CD4-positive, alpha-beta T cell (primary cell): ENCODE measurements at places on chromosomes 3 and 15.

- DNase-seq = no peak
These were observed 89.1 kb downstream of the OSBPL10 start for GRCh38 chr3:31891876-31892455.

- DNase-seq = no peak
These were observed 143.4 kb upstream of the RASGRP1 start for GRCh38 chr15:38707802-38708671.

DNA sequence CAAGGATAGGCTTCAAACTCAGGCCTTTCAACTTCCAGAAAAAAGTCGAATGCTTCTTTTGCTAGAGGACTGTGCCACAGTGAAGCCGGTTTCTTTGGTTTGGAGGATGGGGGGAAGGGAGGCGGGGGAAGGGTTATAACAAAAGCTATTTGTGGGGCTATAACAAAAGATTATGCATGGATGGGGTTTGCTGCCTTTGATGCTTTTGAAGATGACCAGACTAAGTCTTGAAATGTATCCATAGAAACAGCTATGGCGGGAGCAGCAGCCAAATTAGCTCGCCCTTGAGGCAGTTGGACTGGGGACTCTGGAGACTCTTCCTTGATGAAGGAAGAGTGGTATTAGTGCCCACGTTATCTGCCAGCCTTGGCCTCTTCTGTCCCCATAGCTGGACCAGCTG, 47.5 kb downstream of the SRGAP3 start:
- DNase-seq = no peak

DNA sequence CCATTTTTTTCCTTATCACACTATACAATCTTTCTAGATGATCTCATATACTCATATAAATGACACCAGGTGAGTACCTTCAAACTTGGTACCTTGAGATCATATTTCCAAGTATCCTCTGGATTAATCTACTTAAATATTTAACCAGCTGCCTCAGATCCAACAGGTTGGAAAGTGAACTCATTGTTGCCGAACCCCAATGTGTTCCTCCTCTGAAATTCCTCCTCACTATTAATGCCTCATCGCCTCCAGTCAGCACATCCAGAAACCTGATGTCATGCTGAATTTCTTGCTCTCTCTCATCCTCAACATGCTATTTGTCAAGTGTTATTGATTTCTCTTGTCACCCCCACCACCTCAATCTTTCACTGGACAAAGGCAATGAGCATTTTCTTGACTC, 221.8 kb downstream of the FMN1 start:
- DNase-seq = no peak

DNA sequence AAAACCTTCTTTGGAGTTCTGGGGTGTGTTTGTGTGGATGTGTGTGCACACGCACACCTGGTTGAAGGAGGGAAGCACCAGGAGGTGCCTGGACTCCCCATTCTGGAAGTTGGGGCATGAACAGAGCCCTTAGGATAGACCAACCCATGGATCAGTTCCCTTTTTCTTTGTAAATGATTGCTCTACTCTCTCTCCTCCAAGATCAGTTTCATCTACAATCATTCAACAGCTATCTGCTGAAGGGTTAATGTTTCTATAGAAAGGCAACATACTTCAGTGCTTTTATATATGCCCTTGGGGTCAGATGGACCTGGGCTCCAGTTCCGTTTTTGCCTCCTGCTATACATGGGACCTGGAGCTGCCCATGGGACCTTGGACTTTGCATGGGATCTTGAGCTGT, 352.1 kb upstream of the CFAP20DC start:
- DNase-seq = no peak

DNA sequence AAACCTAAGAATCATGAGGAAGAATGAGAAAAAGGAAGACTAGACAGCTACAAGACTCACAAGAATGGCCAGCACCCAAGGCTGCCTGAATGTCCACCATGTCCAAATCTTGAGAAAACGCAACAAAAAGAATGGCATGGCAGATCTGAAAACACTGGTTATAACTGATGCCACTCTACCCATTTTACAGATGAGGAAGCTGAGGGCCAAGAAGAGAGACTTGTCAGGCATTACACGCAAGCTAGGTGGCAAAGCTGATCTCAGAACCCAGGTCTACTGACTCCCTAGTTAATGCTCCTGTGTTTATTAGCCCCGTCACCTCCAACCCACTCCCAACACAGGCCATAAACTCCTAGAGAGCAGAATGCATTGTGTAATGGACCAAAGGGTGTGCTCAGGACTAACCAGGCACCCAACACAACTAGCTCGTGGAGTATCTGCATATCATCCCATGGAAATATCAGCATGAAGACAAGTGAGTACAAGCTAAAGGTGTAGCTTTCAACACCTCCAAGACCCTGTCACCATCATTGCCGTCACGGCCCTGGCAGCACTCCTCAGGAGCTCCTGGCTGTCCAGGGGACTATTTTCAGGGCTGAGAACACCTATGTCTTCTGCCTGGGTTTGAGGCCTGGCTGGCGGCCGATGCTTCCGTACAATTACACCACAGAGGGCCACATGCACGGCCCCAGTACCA, 111.7 kb downstream of the XXYLT1 start:
- DNase-seq = no peak

GRCh38 chr15:96064351-96064756, 266.1 kb upstream of the NR2F2 start:
- no peak for DNase-seq

DNA sequence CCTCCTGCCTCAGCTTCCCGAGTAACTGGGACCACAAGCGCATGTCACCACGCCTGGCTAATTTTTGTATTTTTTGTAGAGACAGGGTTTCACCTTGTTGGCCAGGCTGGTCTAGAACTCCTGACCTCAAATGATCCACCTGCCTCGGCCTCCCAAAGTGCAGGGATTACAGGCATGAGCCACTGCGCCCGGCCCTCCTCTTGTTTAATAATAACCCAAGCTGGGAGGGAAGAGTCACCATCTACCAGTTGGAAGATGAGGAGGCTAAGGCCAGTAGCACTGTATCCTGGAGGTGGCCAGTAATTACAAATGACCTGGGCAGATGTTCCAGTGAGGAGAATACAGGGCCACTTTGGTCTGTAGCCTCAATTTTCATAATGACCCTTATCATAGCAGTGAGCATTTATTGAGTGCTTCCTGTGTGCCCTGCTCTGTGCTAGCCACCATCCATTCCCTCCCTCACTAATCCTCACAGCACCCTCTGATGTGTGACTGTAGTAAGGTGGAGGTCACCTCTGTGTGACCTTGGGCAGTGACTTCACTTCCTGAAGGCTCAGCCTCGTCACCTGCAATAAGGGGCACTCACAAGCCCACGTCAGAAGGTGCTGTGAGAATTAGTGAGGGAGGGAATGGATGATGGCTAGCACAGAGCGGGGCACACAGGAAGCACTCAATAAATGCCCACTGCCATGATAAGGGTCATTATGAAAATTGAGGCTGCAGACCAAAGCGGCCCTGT, 64.2 kb downstream of the ABTB1 start:
- no peak for DNase-seq

- no peak for DNase-seq
These were observed 43.0 kb upstream of the IDH2 start for GRCh38 chr15:90145259-90145658.

DNA sequence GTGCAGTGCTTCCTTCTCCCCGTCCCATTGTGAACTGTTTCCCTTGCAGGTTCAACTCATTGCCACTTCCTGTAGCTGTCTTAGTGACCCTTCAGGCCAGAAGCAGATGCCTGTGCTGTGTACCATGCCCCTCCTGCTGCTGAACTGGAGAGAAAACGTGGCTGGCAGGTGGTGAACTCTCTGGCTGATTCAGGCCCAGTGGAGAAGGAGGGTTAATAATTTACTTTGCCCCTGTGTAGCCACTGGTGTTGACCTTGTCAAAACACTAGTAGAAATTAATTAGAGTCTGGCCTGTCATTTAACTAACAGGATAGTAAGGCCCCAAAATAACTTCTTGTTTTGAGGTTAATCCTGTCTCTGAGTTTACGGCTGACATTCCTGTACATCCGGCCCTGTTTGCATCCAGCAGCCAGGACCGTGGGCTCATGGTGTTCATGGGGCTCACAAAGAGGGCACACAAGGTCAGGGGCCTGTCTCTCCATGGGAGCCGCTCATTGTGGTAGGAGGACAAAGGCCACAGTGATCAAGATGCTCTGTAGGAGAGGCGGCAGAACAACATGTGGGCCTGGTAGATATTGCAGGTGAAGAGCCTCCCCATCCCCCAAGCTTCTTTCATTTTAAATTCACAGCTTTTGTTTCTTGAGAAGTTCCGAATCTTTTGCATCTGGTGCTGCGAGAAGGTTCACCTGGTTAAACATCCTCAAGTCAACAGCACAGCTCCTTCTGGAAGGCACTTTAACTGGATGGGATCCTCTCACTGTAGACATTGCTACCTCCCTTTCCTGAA, 101.6 kb downstream of the CGNL1 start:
- DNase-seq = no peak

- no peak for DNase-seq
These were observed 62.3 kb downstream of the CPNE4 start for GRCh38 chr3:131972550-131972949.

DNA sequence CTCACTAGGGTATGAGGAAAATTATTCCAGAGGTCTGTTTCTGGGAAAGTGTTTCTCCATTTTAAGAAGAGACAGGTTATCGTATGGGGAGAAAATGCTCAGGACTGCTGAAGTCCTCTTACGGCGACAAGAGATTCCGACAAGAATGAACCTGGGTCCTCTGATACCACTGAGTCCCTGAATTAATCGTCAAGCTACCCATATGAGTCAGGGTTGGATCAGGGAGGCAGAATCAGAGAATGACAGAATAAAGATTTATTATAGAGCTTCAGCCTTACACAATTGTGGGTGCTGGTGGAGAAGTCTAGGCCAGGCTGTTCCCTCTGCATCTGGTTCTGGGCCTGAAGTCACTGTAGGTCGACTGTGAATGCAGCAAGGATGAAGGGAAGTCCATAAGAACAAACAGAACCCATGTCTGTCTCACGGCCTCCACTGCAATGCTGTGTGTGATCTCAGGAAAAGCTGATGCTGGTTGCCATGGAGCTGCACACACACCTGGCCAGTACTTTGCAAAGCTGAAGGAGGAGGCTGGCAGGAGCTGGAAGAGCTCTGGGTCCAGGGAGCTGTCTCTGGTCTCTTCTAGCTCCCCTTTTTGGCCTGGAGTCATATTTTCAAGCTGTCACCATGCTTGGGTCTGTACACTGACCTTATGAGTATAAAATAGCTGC, 83.9 kb downstream of the HHLA2 start:
- no peak for DNase-seq

- DNase-seq = no peak
These were observed 23.3 kb downstream of the IDH2 start for GRCh38 chr15:90078965-90079364.

DNA sequence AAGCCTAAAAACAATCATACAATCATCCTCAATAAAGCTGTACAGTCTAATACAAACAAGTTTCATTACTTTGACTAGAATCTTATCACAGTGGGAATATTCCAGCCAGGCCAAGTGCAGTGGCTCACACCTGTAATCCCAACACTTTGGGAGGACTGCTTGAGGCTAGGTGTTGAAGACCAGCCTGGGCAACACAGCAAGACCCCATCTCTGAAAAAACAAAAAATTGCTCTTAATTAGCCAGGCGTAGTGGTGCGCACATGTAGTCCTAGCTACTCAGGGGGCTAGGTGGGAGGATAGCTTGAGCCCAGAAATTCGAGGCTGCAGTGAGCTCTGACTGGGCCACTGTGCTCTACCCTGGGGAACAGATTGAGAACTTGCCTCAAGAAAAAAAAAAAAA, 3.3 kb downstream of the RPN1 start:
- no peak for DNase-seq

DNA sequence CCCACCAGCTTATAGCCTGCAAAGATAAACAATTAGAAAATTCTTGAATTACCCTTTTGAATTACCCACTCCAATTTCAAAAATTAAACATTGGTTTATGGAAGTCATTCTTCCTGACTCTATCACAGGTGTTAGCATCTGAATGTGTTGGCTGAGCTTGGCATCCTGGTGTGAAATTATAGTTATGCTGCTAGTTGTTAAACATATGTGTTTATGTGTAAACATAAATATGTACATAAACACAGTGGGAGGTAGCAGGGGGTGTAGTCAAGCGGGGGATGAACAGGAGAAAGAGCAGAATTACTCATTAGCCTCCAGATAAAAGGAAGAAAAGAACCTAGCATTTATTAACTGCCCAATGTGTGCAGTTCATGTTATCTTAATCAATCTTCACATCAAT, 530.2 kb downstream of the MCTP2 start:
- DNase-seq = no peak

- no peak for DNase-seq
These were observed 88.9 kb downstream of the PTPRG start for GRCh38 chr3:61650276-61650675.

GRCh38 chr3:65655061-65655460, 383.7 kb downstream of the MAGI1 start:
- DNase-seq = no peak

DNA sequence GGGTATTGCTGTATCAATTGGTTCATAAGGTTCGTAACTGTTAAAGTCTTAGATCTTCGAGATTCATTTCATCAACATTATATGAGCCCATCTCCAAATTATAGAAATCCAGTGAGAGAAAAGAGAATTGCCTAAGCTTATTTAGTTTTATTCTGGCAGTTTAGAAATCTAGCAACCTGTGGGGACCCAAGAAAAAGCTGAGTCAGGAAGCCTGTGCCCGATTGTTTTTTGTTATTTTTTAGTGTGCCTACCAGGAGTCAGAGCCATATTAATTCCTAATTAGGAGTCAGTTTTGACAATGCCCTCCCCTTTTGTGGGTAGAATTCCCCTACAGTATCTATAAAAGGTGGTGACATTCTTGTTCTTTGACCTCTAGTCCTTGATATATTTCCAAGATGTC, 59.6 kb downstream of the SPRED1 start:
- DNase-seq = no peak

- DNase-seq = no peak
These were observed 261.3 kb upstream of the NECTIN3 start for GRCh38 chr3:110810356-110810755.

GRCh38 chr3:105399611-105400010, 32.9 kb downstream of the ALCAM start:
- DNase-seq = no peak

- no peak for DNase-seq
These were observed 145.1 kb upstream of the PLSCR5 start for GRCh38 chr3:146750196-146750595.

DNA sequence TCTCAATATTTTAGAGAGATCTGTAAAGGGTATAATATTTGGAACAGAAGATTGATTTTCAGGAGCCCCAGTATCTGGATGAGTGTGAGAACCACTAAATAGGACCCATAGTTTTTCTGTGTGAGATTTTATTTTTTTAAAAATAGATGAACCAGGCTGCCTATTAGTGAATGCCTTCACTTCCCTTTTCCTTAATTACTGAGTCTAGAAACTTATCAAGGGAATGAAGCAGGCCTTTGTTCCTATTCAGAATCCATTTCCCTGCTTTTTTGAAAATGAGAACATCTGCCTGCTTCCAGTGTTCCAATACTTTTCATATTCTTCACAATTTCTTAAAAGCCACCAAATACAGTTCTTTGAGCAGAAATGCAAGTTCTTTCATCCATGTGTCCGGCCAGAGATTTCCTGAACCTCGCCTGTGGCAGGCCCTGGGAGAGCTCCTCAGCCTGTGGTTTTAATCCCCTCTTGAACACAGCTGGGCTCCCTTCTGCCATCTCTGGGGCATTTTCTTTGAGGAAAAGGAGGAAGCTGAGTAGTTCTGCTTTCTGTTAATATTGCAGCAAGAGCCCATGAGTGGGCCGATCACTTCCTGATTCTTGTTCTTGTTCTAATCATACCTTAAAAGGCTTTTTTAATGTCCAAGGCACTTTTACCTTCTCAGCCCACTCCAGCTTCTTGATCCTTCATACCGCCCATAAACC, 4.7 kb downstream of the EHD4 start:
- no peak for DNase-seq

- DNase-seq = no peak
These were observed 36.1 kb downstream of the BNC1 start for GRCh38 chr15:83248151-83249029.
